ENCODE measurements at places on chromosomes 1 and 21.

DNA sequence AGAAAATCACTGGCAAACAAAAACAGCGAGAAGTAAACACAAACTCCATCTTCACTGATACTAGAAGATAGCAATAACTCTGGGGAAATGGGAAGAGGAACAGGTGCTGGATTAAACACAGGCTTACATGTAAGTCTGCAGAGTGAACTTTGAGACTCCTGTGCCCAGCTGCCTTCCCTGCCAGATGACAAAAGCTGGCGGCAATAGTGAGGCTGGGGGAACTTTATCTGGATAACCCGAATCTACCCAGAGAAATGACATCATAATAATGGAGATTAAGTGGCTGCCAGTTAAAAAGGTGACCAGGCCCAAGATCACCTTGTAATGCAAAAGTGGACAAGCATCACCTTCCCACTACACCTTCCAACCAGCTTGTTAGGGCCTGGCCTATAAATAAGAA is 184.5 kb downstream of the CHRM3 start:
- peaks cover 4% of the 10 kb centered on the region for H3K4me1 ChIP-seq
- H3K27me3 ChIP-seq = no peaks in the 10 kb centered on the region
- peaks cover 1% of the 10 kb centered on the region for H3K36me3 ChIP-seq
- no peak overlapping the region for H3K27ac ChIP-seq
- no peak overlapping the region for H3K4me3 ChIP-seq

DNA sequence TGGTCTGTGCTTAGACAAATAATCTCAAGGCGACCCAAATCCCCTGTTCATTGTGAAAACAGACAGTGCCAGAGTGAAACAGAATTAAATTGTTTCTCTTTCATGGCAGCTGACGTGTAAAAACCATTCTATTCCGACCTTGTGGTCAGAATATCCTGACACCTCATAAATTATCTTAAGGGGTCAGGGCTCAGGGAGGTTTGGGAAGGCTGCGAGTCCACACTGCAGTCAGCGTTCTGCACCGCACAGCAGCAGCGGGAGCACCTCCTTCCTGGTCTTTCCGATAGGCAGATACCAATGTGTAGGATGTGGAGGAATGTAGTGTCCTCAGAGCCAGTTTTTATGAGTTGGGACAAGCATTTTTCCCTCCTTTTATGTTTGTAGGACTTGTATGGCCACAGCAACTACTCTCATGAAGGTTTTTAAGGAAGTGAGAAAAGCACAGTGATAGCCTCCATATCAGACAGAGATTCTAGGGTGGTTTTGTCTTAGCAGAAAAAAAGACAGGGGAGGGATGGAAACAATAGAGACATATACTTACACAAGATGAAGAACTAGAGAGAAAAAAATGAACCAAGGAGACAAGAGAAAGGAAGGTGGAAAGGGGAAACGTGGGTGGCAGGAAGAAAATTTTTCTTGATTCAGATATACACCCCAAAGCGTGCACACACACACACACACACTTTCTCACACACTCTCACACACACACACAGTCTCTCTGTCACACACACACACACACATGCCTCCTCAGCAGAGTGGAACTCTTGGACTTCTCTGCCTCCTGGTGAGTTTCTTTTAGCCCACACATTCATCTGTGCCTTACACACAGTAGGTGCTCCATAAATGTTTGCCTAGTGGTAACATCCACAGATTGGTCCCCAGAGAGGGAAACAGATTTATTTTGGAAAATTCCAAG is 68.6 kb downstream of the NTMT2 start:
- no peak overlapping the region for H3K4me3 ChIP-seq
- no peak for DNase-seq
- H3K27ac ChIP-seq = no peak overlapping the region
- no peaks in the 10 kb centered on the region for H3K4me1 ChIP-seq

DNA sequence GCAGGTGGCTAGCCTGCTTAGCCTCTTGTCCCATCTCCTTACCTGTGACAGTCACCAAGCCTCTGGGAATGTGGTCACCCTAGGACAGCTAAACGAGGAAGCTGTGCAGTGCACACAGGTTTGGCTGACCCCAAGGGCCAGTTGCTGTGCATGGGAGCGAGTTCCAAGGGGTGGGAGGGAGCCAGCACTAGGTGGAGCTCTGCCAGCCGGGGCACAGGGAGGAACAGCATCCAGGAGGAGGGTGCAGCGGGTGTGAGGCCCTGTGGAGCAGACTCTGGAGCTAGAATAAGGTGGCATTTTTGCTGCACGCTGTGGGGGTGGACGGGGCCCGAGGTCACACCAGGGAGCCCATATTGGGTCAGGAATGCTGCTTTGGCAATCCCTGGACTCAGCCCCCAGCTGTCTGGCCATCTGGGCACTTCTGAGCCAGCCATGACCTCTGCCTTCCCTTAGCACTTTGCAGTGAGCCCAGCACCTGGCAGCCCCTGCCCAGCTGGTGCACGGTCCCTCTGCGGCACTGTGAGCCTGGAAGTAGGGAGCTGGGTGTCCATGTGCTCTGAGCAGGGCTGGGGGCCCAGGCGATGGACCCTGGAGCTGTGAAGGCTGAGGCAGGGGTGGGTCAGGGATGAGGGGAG is 8.7 kb downstream of the PDXK start:
- peaks cover 46% of the 10 kb centered on the region for H3K4me1 ChIP-seq
- DNase-seq = no peak
- H3K27ac ChIP-seq = peak overlapping the region; percentile 69
- H3K4me3 ChIP-seq = peak overlapping the region; percentile 71

DNA sequence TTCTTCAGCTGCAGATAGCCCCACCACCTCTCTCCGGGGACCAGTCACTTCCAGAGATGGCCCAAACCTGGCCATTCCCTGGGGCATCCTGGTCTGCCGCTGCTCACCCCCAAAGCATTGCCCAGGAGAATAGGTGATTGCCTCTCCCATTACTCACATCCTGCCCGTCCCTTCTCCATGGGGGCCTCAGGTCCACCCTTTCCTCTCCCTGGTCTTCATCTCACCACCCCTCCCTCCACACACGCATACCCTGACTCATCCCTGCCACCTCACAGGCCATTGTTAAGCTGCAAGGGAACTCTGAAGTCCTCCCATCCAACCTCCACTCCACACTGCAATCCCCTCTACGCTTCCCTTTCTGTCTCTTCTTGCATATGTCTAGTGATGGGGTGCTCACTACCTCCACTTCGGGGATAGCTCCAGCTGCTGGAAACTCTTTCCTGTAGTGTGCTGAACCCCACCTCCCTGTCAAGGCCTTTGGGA is at the start of gene PLEKHG5:
Gene PLEKHG5, minus strand, starts transcription at position 188 of the 483 bp plus-strand sequence. CDS start 14,096 bp downstream, outside the sequence.
- H3K4me1 ChIP-seq = peaks cover 10% of the 10 kb centered on the region
- no peak for DNase-seq
- peak within 1 kb of the TSS; percentile 78 for H3K27ac ChIP-seq
- H3K36me3 ChIP-seq = no peaks in the 10 kb centered on the region
- H3K27me3 ChIP-seq = peaks cover 22% of the 10 kb centered on the region

DNA sequence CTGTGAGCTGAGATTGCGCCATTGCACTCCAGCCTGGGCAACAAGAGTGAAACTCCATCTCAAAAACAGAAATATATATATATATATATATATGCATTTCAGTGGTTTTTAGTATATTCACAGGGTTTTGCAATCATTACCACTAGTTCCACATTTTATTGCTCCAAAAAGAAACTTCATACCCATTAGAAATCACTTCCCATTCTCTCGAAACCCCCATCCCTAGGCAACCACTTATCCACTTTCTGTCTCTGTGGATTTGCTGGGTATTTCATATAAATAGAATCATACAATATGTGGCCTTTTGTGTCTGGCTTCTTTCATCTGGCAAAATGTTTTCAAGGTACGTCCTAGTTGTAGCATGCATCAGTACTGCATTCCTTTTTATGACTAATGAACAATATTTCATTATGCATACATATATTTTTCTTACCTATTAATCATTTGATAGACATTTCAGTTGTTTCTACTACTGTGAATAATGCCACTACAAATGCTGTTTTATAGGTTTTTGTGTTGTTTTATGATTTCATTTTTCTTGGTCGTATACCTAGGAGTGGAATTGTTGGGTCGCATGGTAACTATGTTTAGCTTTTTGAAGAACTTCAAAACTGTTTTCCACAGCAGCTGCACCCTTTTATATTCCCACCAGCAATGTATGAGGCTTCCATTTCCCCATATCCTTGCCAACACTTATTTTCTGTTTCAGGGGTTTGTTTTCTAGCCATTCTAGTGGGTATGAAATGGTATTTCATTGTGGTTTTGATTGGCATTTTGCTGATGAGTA is 95.9 kb downstream of the PHTF1 start:
- no peak overlapping the region for H3K4me3 ChIP-seq
- H3K4me1 ChIP-seq = no peaks in the 10 kb centered on the region
- H3K27ac ChIP-seq = no peak overlapping the region
- no peaks in the 10 kb centered on the region for H3K36me3 ChIP-seq

GRCh38 chr1:9909234-9910046 is 629 bp downstream of the CTNNBIP1 start:
- H3K4me3 ChIP-seq = peak overlapping the region; percentile 94
- H3K4me1 ChIP-seq = peaks cover 42% of the 10 kb centered on the region
- H3K27me3 ChIP-seq = peaks cover 5% of the 10 kb centered on the region
- H3K27ac ChIP-seq = peak overlapping the region; percentile 91
- peak; percentile 71 for DNase-seq
- no peaks in the 10 kb centered on the region for H3K36me3 ChIP-seq

- H3K4me1 ChIP-seq = no peaks in the 10 kb centered on the region
- no peak overlapping the region for H3K27ac ChIP-seq
- no peak for DNase-seq
- no peaks in the 10 kb centered on the region for H3K36me3 ChIP-seq
Measured at GRCh38 chr1:236128646-236129178, 13.6 kb upstream of the GPR137B start.

- no peak overlapping the region for H3K4me3 ChIP-seq
- H3K27ac ChIP-seq = no peak overlapping the region
Measured at GRCh38 chr1:52356818-52357355, 9.1 kb downstream of the CC2D1B start.

DNA sequence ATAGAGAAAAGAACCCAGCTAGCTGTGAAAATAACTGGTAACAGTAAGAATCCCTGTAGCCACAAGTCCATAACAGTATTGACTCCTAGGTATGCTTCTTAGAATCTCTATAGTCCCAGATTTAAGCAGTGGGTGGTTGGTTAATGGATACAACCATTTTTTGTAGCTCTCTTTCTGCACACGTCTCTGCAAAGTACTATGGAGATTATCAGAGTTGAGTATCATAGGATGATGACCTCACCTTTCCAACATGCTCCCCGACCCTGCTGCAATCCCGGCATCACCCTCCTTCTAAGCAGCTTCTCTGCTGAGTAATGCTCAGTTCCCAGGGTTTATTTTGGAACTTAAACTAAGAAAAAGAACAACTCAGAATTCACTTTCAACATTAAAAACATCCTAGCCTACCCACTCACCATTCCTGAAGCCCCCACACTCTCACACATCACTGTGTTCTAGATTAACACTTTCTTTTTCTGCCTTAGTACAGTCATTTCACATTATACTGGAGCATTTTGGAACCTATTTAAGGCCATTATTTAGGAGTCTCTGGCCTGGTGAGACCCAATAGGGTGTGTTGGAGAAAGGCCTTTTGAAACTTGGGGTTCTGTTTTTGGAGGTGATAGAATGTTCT is 2.7 kb downstream of the MLLT11 start:
- DNase-seq = no peak
- H3K27ac ChIP-seq = no peak overlapping the region
- no peaks in the 10 kb centered on the region for H3K27me3 ChIP-seq
- peaks cover 22% of the 10 kb centered on the region for H3K4me1 ChIP-seq

GRCh38 chr1:147341246-147341645 is 98.8 kb downstream of the CHD1L start:
- peaks cover 41% of the 10 kb centered on the region for H3K27me3 ChIP-seq
- no peaks in the 10 kb centered on the region for H3K36me3 ChIP-seq
- DNase-seq = no peak
- H3K4me3 ChIP-seq = no peak overlapping the region
- no peak overlapping the region for H3K27ac ChIP-seq
- no peaks in the 10 kb centered on the region for H3K4me1 ChIP-seq

DNA sequence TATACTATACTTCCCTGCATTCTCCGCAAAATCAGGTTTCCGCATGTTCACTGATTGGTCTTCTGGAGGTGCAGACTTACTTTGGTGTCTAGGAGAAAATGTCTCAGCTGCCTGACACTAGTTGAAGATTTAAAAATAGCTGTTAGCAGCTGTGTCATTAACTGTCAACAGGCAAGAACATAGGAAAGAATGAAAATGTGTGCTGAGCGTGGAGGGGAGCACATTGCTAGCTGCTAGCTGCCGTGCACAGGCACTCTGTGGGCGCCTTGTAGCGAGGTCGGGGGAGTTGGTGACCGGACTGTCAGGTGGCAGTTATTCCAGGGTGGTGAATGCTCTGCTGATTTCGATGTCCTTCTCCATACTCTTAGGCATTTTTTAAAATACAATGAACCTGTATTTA is 5.2 kb downstream of the FAAH start:
- H3K4me1 ChIP-seq = peaks cover 3% of the 10 kb centered on the region
- DNase-seq = no peak
- no peak overlapping the region for H3K27ac ChIP-seq
- H3K27me3 ChIP-seq = peaks cover 20% of the 10 kb centered on the region
- no peak overlapping the region for H3K4me3 ChIP-seq

GRCh38 chr1:59290193-59290949 is 6.5 kb upstream of the FGGY start:
- peaks cover 7% of the 10 kb centered on the region for H3K27me3 ChIP-seq
- no peak overlapping the region for H3K4me3 ChIP-seq
- peak; percentile 56 for DNase-seq
- H3K27ac ChIP-seq = no peak overlapping the region
- H3K4me1 ChIP-seq = peaks cover 10% of the 10 kb centered on the region
- H3K36me3 ChIP-seq = no peaks in the 10 kb centered on the region

DNA sequence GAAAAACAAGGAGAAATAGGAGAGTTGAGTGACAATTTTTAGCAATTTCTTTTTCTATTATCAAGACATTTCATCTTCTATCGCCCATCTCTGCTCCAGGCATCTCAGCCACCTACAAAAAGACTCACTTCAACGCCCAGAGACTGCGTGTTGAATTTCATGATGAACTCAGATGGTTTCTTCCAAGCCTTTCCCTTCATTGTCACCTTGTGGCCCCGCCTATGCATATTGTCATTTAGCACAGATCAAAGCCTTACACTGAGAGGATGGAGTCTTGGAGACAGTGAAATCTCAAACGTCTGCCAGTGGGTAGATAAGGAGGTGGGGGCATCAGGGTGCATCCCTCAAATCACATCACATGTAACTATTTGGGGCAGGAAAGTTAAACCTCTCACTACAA is 319.4 kb downstream of the SIPA1L2 start:
- peaks cover 8% of the 10 kb centered on the region for H3K27me3 ChIP-seq
- no peak overlapping the region for H3K27ac ChIP-seq
- no peak overlapping the region for H3K4me3 ChIP-seq
- no peaks in the 10 kb centered on the region for H3K36me3 ChIP-seq
- H3K4me1 ChIP-seq = no peaks in the 10 kb centered on the region

DNA sequence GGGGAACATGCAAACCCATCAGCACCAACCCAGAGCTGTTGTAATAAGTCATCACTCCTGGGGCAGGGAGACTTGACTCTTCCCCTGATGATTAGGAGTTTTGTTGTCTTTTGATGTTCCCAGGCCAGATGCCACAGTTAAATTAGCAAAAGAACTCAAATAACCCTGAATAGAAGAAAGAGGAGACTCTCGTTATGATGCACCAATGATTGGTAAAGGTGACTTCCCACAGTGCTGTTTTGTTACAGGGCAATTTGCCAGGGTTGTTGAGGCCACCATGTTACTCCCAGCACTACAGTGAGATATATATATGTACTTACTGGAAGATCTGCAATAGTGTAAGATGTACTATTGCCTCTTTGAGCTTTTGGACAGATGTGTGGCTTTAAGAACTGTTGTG is 24.3 kb upstream of the RCAN1 start:
- H3K27me3 ChIP-seq = peaks cover 14% of the 10 kb centered on the region
- H3K36me3 ChIP-seq = peaks cover 16% of the 10 kb centered on the region
- peaks cover 48% of the 10 kb centered on the region for H3K4me1 ChIP-seq
- DNase-seq = no peak

GRCh38 chr1:45246760-45247159 is 40.4 kb upstream of the ZSWIM5 start:
- DNase-seq = no peak
- H3K36me3 ChIP-seq = peaks cover 3% of the 10 kb centered on the region
- H3K4me1 ChIP-seq = peaks cover 3% of the 10 kb centered on the region
- peaks cover 7% of the 10 kb centered on the region for H3K27me3 ChIP-seq
- H3K4me3 ChIP-seq = no peak overlapping the region
